Activated CD4-positive, alpha-beta memory T cell treated with anti-CD3 and anti-CD28 coated beads, Interleukin-2, amount 10 ng/mL, durations not matched to agents 7 days and 5 days (primary cell): ENCODE measurements at places on chromosomes 5 and 9. TPM values are rescaled to one million over a fixed set of nuclear protein-coding genes. Genes with fewer than 3 reads are reported as not detected.
A peak's percentile ranks its signal among the peaks of the same experiment; 100 is the strongest.

Gene IL3
- 1.6 TPM for total RNA-seq

Gene ADGRD2
- total RNA-seq: not detected

Gene IL5
- total RNA-seq: 3.3 TPM

Gene PSAT1
- total RNA-seq: 130 TPM

Gene NIPAL4
- 0.05 TPM for total RNA-seq

Gene ZNF300
- total RNA-seq: 0.43 TPM

Gene BDP1
- 29.3 TPM for total RNA-seq

Gene PRELID1
- total RNA-seq: 156 TPM

GRCh38 chr9:136979769-136980587 is 2.7 kb downstream of the PTGDS start:
- H3K27me3 ChIP-seq: peaks cover 11% of the 10 kb centered on the region
- no peak overlapping the region for H3K4me3 ChIP-seq
- H3K36me3 ChIP-seq: peaks cover 3% of the 10 kb centered on the region
- DNase-seq: no peak

DNA sequence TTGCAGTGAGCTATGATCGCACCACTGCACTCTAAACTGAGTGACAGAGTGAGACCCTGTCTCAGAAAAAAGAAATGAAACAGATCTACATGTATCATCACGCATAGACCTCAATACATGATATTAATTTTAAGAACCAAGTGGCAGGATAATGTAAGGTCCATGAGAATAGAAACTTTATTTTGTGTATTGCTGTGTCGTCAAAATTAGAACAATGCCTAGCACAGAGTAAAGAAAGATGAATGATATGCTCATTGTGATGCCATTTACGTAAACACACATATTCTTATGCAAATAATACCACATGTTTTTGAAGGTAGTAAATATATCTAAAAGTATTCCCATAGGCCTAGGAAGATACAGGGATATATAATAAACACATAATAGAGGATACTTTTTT is 3.6 kb upstream of the UIMC1 start:
- peaks cover 14% of the 10 kb centered on the region for H3K4me1 ChIP-seq
- no peaks in the 10 kb centered on the region for H3K27me3 ChIP-seq
- no peak overlapping the region for H3K4me3 ChIP-seq
- H3K27ac ChIP-seq: no peak overlapping the region
- DNase-seq: no peak

- peaks cover 13% of the 10 kb centered on the region for H3K4me1 ChIP-seq
- H3K27ac ChIP-seq: no peak overlapping the region
- H3K4me3 ChIP-seq: peak overlapping the region; percentile 48
- no peaks in the 10 kb centered on the region for H3K36me3 ChIP-seq
- DNase-seq: no peak
Observed at GRCh38 chr9:77453825-77454647, 194.1 kb downstream of the GNA14 start.

- no peak for DNase-seq
- no peaks in the 10 kb centered on the region for H3K36me3 ChIP-seq
- peaks cover 7% of the 10 kb centered on the region for H3K27me3 ChIP-seq
- no peak overlapping the region for H3K4me3 ChIP-seq
- H3K4me1 ChIP-seq: no peaks in the 10 kb centered on the region
Observed at GRCh38 chr9:78189001-78189400, 46.9 kb upstream of the CEP78 start.

DNA sequence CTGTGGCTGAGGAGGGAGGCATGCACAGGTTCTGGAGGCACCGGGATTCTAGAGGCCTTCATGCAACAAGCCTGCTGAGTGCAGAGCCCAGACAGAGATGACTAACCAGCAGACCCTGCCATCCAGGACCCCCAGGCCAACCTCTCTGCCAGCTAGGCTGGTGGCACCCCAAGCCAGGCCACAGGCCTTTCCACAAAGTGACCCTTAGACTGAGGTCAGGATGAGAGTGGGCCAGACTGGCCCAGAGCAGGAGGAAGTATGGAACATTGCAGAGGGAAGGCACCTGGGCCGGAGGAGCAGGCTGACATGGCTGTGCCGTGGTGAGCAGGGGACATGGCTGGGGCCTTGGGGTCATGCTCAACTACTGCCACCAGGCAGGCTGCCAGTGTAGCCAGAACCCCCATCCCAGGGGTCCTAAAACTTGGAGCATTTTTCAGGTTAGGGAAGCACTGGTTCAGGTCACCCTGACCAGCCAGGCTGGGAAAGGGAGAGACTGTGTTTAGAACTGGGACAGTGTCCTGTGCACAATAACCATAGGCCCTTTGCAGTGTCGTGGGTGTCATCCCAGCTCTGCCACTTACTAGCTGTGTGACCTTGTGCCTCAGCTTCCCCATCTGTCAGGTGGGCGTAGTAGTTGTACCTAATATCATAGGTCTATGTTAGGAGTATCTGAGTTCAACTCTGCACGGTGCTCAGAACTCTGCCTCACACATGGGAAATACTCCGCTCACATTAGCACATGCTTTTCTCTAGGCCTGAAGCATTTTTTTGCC is 17.3 kb downstream of the TCF7 start:
- no peak for DNase-seq
- peak overlapping the region; percentile 78 for H3K27ac ChIP-seq
- H3K4me3 ChIP-seq: no peak overlapping the region
- H3K4me1 ChIP-seq: peaks cover 74% of the 10 kb centered on the region

GRCh38 chr9:14722391-14723035 is at the start of gene CER1:
CER1 (minus strand) TSS chr9:14722733; CDS start chr9:14722672, 61 bp downstream.
- H3K27me3 ChIP-seq: peaks cover 24% of the 10 kb centered on the region
- H3K4me1 ChIP-seq: no peaks in the 10 kb centered on the region
- no peak within 1 kb of the TSS for H3K4me3 ChIP-seq
- H3K27ac ChIP-seq: no peak within 1 kb of the TSS
- DNase-seq: no peak

GRCh38 chr5:146041180-146041789 is 64.1 kb downstream of the PLAC8L1 start:
- no peak overlapping the region for H3K4me3 ChIP-seq
- no peaks in the 10 kb centered on the region for H3K36me3 ChIP-seq

DNA sequence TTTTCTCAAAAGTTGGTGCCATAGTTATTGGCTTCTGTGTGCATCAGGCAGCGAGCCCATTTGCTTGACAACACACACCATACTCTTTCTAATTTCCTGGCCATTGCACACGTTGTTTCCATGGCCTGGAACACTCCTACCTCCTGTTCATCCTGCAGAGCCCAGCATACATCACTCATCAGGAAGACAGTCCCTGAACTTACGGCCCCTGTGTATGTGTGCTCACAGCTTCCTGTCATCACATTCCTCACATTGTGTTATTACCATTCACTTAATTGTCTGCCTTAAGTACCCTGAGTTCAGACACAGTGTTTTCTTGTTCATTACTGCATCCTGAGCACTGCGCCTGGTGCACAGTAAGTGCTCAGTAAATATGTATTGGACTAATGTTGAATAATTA is 355.9 kb downstream of the PRELID2 start:
- H3K36me3 ChIP-seq: no peaks in the 10 kb centered on the region
- H3K27ac ChIP-seq: no peak overlapping the region
- DNase-seq: no peak
- H3K27me3 ChIP-seq: no peaks in the 10 kb centered on the region

DNA sequence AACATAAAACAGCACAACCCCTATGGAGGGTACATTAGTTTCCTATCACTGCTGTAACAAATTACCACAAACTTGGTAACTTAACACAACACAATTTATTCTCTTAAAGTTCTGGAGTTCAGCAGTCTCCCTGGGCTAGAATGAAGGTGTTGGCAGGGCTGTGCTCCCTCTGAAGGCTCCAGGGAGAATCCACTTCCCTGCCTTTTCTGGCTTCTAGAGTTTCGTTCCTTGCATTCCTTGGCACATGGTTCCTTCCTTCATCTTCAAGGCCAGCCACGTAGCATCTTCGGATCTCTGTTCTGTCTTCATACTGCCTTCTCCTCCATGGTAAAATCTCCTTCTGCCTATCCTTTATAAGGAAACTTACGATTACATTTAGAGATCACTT is 25.0 kb upstream of the GSN start:
- H3K36me3 ChIP-seq: peaks cover 2% of the 10 kb centered on the region
- no peaks in the 10 kb centered on the region for H3K27me3 ChIP-seq
- no peaks in the 10 kb centered on the region for H3K4me1 ChIP-seq
- H3K27ac ChIP-seq: no peak overlapping the region
- H3K4me3 ChIP-seq: no peak overlapping the region

GRCh38 chr5:108280248-108280647 is 101.7 kb downstream of the FBXL17 start:
- no peak for DNase-seq
- no peaks in the 10 kb centered on the region for H3K27me3 ChIP-seq
- H3K36me3 ChIP-seq: peaks cover 3% of the 10 kb centered on the region
- no peak overlapping the region for H3K4me3 ChIP-seq
- peaks cover 5% of the 10 kb centered on the region for H3K4me1 ChIP-seq

- no peak overlapping the region for H3K27ac ChIP-seq
- DNase-seq: no peak
- H3K4me1 ChIP-seq: no peaks in the 10 kb centered on the region
- no peaks in the 10 kb centered on the region for H3K36me3 ChIP-seq
Observed at GRCh38 chr9:134896834-134897583, 16.4 kb downstream of the FCN2 start.

- H3K27me3 ChIP-seq: no peaks in the 10 kb centered on the region
- H3K36me3 ChIP-seq: no peaks in the 10 kb centered on the region
- H3K4me3 ChIP-seq: no peak overlapping the region
- DNase-seq: no peak
- H3K27ac ChIP-seq: no peak overlapping the region
Observed at GRCh38 chr5:89450149-89450538, 567.2 kb upstream of the MEF2C start.

GRCh38 chr9:129880654-129881546 is 45.6 kb downstream of the USP20 start:
- H3K27me3 ChIP-seq: no peaks in the 10 kb centered on the region
- no peak for DNase-seq
- no peak overlapping the region for H3K4me3 ChIP-seq
- H3K27ac ChIP-seq: no peak overlapping the region
- peaks cover 30% of the 10 kb centered on the region for H3K4me1 ChIP-seq

GRCh38 chr9:27386571-27387091 is 89.7 kb upstream of the EQTN start:
- no peak overlapping the region for H3K27ac ChIP-seq
- no peaks in the 10 kb centered on the region for H3K4me1 ChIP-seq
- no peak overlapping the region for H3K4me3 ChIP-seq
- peaks cover 29% of the 10 kb centered on the region for H3K27me3 ChIP-seq

DNA sequence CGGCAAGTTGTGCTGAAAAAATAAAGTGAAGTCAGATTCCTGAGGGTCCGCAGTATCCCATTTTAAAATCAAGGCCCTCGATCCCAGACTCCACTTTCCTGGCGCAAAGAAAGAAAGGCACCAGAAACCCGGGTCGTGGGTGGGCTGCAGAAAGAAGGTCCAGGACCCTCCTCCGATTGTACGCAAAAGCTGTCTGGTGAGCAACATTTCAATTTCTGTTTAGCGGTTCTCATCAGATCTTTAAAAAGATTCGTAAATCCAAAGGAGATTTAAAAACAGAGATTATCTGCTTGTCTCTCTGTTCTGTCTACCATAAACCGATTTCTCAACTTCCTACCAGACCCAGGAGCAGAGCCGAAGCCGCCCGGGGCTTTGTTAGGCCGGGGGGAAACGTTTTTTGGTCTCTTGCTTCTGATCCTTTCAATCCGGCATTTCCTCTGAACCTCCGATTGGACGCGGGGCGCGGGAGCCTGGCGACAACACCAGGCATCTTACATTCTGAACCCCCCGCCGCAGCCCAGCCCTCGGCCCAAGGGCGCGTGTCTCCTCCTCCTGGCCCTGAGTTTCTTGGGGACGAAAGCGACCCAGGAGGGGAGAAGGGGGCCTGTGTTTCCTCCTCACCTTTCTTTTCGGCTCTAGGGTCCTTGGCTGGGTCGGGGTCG is 746 bp downstream of the NKX2-5 start:
- H3K27ac ChIP-seq: peak overlapping the region; percentile 40
- peaks cover 32% of the 10 kb centered on the region for H3K4me1 ChIP-seq
- DNase-seq: no peak
- peak overlapping the region; percentile 4 for H3K4me3 ChIP-seq

GRCh38 chr9:106639873-106640568 is 222.9 kb upstream of the ZNF462 start:
- no peak for DNase-seq
- no peak overlapping the region for H3K27ac ChIP-seq
- H3K36me3 ChIP-seq: no peaks in the 10 kb centered on the region
- no peaks in the 10 kb centered on the region for H3K27me3 ChIP-seq
- no peaks in the 10 kb centered on the region for H3K4me1 ChIP-seq

DNA sequence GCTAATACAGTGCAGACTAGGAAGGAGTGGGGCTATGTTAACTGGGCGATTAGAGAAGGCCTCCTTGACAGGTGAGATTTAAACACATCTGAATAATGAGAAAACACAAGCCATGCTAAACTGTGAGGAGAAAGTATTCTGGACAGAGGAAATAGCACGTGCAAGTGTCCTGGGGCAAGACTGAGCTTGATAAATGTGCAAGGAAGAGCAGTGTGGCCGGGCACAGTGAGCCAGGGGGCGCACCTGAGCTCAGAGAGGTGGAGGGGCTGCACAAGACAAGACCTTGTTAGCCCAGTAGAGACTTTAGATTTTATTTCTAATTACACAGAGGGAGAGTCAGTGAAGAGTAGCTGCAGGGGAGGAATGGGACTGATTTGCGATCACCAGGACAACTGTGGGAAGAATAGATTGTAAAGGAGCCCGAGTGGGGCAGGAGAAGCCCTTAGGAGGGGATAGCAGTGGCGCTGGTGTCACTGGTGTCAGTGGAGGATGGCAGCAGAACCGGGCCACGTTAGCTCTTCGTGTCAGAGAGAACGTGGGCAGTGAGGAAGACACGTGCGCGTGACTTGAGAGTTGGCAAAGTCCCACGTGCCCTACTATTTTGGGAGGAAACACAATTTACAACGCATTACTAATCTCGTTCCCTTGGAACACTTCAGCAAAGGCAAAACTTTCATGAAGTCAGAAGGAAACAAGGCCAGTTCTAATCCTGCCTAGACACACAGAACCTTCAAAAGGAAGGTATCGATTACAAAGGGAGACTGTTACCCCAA is 17.9 kb upstream of the C5orf47 start:
- no peaks in the 10 kb centered on the region for H3K36me3 ChIP-seq
- no peak overlapping the region for H3K27ac ChIP-seq
- DNase-seq: no peak

DNA sequence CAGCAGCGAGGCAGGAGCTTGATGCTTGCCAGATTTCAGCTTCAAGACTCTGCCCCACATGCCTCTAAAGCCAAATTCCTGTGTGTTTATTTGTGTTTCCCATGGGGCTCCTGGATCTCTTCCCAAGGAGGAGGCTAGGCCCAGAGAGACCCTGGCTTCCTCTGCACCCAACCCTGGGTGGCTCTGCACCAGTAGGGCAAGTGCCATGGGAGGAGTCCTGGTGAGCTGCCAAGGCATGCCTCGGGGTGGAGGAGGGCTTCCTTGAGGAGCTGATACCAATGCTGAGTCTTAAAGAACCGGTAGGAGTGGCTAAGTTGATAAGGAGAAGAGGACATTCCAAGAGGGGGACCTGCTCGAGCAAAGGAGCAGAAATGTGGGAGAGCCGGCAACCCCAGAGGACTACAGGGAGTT is 6.8 kb upstream of the TIFAB start:
- DNase-seq: no peak
- H3K36me3 ChIP-seq: no peaks in the 10 kb centered on the region
- H3K4me3 ChIP-seq: no peak overlapping the region
- H3K4me1 ChIP-seq: peaks cover 3% of the 10 kb centered on the region
